Activated T-cell treated with anti-CD3 and anti-CD28 coated beads for 48 hours (primary cell): ENCODE measurements at places on chromosomes 7 and 10.

DNA sequence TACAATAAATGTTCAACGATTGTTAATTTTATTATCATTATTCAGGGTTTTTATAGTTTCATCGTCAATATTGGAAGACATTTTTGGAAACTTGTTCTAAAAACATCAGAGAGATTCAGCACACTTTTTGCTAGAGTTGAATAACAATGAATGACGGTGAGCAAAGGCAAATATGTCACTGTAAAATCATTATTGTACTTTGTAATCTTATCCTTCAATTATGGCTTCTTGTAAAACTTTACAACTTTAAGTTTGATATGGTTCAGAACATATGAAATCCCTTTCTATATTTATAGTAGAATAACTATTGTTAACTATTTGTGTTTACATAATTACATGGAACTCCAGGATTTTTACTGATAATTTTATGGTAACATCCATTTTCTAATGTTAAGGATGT, 167.8 kb upstream of the SEMA3A start:
- no peak for DNase-seq

GRCh38 chr7:356691-357462, 66.9 kb downstream of the FOXL3 start:
- DNase-seq, result no peak

- no peak for DNase-seq
Measured at GRCh38 chr7:18330548-18330947, 165.0 kb upstream of the HDAC9 start.

- DNase-seq, result no peak
Measured at GRCh38 chr10:104334561-104334960, 3.7 kb downstream of the ITPRIP start.

DNA sequence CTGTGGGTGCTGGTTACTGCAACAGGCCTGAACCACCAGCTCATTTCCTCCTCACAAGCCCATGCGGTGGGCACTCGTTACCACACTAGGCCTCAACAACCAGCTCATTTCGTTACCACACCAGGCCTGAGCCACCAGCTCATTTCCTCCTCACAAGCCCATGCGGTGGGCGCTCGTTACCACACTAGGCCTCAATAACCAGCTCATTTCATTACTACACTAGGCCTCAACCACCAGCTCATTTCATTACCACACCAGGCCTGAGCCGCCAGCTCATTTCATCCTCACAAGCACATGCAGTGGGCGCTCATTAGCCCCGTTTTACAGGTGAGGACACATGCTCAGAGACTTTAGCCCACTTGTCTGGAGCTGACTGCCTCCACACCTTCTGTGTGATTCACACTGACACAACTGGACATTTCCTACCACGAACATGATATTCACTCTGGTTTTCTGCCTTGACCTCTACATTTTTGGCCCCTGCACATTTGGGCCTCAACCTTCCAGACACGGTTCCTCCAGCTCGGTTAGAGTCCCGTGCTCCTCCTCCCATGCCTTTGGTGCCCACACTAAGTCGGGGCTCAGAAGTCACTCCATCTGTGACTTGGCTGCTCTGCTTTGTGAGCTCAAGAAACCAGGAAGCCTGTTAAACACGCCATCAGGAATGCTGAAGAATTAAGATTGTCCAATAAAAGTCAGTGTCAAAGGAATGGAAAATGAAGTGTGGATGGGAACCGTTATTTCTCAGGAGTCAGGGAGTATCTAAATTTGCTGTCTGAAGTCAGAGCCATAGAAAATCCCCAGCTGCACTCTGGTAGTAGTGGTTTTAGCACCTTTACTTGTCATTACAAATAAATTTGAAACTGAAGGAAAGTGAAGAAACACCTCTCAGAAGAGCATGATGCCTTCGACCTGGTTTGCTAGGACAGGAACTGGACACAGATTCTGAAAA, 55.8 kb upstream of the LANCL2 start:
- peak; percentile 65 for DNase-seq

GRCh38 chr10:132667342-132668047, 118.5 kb downstream of the NKX6-2 start:
- no peak for DNase-seq
